GM12892 (cell line): ENCODE measurements at places on chromosomes 12 and 14.

DNA sequence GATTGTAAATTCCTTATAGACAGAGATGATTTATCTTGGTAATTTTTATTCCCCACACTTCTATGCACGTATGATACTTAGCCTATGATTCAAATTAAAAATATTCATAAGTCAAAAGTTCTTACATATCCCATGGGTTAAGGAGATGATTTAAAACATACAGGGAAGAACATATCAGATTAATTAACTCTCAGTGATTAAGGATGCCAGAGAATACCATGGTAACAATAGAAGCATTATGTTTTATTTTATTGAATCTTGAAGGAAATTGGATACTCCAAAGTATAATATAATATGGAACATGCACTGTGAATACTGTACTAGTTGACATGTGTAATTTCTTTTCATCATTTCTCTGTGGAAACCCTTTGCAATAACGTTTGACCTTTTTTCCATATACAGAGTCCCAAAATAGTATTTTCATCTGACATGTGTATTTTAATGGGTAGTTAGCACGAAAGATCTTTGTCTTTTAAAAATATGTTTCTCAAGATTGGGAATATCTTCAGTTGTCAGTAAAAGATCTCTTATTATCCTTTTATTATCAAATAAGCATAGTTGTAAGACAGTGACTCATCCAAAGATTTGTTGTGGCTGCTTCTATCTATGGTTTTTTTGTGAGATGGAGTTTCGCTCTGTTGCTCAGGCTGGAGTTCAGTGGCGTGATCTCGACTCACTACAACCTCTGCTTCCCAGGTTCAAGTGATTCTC, 166.7 kb downstream of the RAD51B start:
- no peak for DNase-seq

- DNase-seq = no peak
Observed at GRCh38 chr14:71362920-71363584, 455.8 kb downstream of the PCNX1 start.

- no peak for DNase-seq
Observed at GRCh38 chr14:55123852-55124639, 5.0 kb upstream of the LGALS3 start.

GRCh38 chr12:132415327-132416120, 74.4 kb upstream of the FBRSL1 start:
- DNase-seq = no peak

GRCh38 chr12:74119811-74120362, 417.7 kb upstream of the ATXN7L3B start:
- DNase-seq = no peak

- no peak for DNase-seq
Observed at GRCh38 chr14:41609704-41610183, 3.1 kb downstream of the LRFN5 start.

DNA sequence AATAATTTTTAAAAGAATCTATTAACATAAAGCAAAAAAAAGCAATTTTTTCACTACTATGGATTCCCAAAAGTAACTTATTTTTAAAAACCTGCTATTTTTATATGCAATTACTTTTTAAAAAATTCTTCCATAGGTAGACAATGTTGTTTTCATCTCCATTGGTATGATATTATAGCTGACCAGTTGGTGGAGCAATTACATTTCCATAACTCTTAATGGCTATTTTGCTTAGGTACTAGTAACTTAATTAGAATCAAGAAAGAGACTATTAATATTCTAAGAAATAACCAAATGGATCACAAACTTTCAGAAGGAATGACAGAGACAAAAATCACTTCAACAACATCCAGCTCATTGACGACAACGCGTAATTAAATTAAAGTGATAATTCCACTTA, 64.7 kb upstream of the PTCSC3 start:
- DNase-seq = no peak

GRCh38 chr14:95522116-95522515, 5.7 kb upstream of the SYNE3 start:
- no peak for DNase-seq

GRCh38 chr12:49346659-49347310, at the start of gene DNAJC22:
Gene DNAJC22, plus strand, starts transcription at chr12:49346888. Its CDS starts 1,985 bp downstream, at chr12:49348873.
- no peak for DNase-seq

DNA sequence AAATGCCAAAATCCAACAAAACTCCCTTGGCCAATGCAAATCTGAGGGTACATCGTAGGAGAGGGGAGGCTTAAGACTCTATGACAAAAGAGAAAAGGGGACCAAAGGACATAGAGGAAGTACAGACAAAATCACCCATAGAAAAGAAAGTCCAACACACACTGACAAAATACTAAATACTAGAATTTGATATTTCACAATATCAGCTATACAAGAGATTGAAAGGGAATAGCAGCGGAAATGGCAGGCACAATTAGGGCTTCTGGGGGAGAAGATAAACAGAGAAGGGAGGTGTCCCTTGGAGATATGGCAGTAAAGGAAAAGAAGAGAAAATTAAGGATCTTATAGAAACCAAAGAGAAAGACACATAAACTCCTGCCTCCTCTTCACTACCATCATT, 29.0 kb downstream of the ATP2B1 start:
- no peak for DNase-seq

GRCh38 chr12:78406828-78407227, 457.7 kb upstream of the SYT1 start:
- DNase-seq = no peak

DNA sequence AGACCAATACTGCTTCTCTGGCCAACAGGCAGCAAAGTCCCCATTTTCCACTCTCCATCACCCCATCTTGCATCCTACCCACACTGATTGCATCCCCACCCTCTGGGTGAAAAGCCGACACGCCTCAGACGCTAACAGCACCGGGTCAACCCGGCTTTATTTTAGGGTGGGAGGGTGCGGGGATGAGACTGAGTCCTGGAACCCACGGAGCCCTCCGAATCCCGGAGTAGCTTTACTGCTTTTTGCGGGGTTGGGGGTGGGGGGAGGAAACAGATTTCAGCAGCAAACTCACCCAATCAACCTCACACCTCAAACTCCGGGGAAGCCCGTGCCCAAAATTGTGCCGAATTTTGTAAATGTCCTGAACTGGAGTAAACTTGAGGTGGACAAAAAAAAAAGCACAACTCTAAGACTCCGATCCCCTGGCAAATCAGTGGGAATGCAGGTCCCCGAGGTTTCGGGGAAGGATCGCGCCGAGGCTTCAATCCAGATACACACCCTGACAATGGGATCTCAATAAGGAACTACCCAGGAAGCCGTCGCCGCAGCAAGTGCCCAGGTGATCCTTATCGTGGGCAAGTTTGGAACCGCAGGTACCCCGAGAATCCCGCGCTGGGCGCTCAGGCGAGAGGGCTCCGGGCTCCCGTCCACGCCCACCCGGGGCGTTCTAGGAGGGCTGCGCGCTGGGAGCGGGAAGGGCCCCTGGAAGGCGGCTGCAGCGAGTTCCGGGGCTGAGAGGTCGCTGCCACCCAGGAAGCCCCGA, 1.1 kb downstream of the GCH1 start:
- DNase-seq = no peak

- DNase-seq = no peak
Observed at GRCh38 chr12:112524676-112525425, 106.1 kb downstream of the PTPN11 start.

- DNase-seq = no peak
Observed at GRCh38 chr12:19945559-19946435, 422.5 kb upstream of the PDE3A start.

DNA sequence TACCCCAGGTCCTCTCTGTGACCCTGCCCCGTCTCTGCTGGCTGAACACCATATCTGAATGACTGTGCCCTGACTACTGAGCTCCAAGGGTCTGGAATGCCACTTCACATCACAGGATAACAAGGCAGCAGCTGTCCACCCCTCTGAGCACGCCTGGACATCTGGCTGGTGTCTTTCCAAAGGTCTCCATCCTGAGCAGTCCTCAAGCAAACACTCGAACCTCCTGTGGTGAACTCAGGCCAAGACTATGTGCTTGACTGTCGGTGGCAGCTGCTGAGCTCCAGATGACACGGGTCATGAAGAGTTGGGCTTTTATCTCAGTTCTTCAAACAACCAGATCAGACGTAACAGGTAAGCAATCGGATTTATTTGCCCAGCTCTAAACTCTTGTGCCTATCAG, 117.2 kb upstream of the BCL2L14 start:
- no peak for DNase-seq

DNA sequence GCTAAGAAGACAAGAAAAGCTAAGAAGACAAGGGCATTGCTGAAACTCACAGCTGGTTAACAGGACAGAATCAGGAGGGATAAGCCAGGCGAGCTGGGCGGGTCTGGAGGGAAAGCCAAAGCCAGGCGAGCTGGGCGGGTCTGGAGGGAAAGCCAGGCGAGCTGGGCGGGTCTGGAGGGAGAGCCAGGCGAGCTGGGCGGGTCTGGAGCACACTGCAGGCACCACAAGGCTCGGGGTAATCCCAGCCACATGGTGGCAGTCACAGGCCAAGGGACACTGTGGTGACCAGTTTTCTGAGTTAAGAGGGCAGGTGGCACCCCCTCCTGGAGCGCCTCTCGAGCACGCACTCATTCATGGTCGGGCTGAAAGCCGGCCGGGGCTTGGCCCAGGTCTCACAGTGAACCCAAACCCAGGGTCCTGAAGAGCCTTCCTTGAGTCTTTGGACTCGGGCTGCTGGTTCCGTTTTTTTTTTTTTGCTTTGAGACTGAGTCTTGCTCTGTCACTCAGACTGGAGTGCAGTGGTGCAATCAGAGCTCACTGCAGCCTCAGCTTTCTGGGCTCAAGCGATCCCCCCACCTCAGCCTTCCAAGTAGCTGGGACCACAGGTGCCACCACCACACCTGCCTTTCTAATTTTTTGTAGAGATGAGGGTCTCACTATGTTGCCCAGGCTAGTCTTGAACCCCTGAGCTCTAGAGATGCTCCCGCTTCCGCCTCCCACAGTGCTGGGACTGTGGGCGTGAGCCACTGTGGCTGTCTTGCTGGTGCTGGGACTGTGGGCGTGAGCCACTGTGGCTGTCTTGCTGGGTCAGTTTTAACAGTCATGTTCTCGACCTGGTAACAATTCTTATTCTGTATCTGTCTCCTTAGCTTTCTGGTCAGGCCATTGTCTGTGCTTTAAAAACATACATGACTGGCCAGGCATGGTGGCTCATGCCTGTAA, 40.2 kb downstream of the HSP90AA1 start:
- DNase-seq = no peak

- no peak for DNase-seq
Observed at GRCh38 chr12:68613209-68613904, 2.7 kb downstream of the RAP1B start.

DNA sequence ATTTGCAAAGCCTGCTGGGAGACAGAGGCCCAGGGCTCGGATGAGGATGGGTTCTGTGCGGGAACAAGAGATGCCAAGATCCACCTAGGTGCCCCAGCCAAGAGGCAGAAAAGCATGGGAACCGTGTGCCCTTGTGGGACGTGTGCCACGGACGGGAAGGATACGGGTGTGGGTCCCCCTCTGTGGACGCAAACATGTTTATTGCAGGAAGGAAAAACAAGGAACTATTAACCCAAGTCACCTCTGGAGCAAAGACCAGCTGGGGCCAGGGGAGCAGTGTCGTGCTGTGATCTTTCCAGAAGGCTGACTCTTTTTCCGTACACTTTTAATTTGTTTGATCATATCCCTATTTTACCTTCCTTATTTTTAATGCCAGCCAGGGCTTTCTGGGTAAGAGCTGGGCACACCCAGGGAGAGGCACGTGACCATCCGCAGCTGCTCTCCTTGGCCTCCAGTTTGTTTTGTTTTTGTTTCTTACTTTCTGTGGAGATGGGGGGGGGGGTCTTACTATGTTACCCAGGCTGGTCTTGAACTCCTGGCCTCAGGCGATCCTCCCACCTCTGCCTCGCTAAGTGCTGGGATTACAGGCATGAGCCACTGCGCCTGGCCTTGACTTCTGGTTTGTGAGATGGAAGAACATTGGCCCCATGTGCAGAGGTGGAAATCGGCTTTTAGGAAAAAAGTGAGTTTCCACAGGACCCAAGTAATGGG, 20.7 kb downstream of the SCARB1 start:
- DNase-seq = no peak

- DNase-seq = no peak
Observed at GRCh38 chr12:132998741-132999140, 12.6 kb downstream of the ZNF26 start.

- DNase-seq = no peak
Observed at GRCh38 chr12:118238888-118239287, 103.0 kb downstream of the PEBP1 start.

- no peak for DNase-seq
Observed at GRCh38 chr12:62977418-62977817, 42.5 kb upstream of the PPM1H start.
